A549 treated with AZD2906 at 1 μM for 4 hours (cell line): ENCODE measurements at places on chromosomes 5 and 9. TPM values are rescaled to one million over a fixed set of nuclear protein-coding genes. Genes with fewer than 3 reads are reported as not detected.

ADRA1B gene
- total RNA-seq = 21.8 to 24.5 TPM (median 23.0 TPM) in 5 replicates

QRFP gene
- not detected in 5 replicates for total RNA-seq

ALDOB gene
- total RNA-seq = not detected in 5 replicates

STING1 gene
- total RNA-seq = 0.78 to 1.0 TPM (median 1.00 TPM) in 5 replicates

MLANA gene
- total RNA-seq = not detected in 5 replicates

C5orf58 gene
- total RNA-seq = not detected in 5 replicates

GLRA1 gene
- total RNA-seq = not detected in 5 replicates

IL31RA gene
- total RNA-seq = 1.1 to 1.4 TPM (median 1.2 TPM) in 5 replicates

SEMA5A gene
- under 0.01 TPM in 2 of 5 replicates, not detected in the others for total RNA-seq

GBGT1 gene
- total RNA-seq = 1.4 to 2.6 TPM (median 2.0 TPM) in 5 replicates

SPOCK1 gene
- total RNA-seq = 8.9 to 22.6 TPM (median 16.0 TPM) in 5 replicates

FGD3 gene
- total RNA-seq = 0.12 to 0.26 TPM (median 0.16 TPM) in 5 replicates

COL5A1 gene
- total RNA-seq = 28.9 to 46.9 TPM (median 42.0 TPM) in 5 replicates
